ENCODE measurements at places on chromosomes 1 and 21.

- DNase-seq = no peak
These were observed 1.9 kb upstream of the NAV1 start for GRCh38 chr1:201537028-201537427.

- DNase-seq = no peak
These were observed 18.2 kb downstream of the RHBG start for GRCh38 chr1:156386949-156387869.

- DNase-seq = no peak
These were observed 311.6 kb upstream of the USP24 start for GRCh38 chr1:55526716-55527115.

- no peak for DNase-seq
These were observed at the start of gene B3GALT2 for GRCh38 chr1:193185901-193186731. B3GALT2 (minus strand) TSS chr1:193186613; CDS start chr1:193181562, 5,051 bp downstream.

GRCh38 chr1:112033439-112034120 lies 44.1 kb upstream of the KCND3 start:
- DNase-seq = no peak

DNA sequence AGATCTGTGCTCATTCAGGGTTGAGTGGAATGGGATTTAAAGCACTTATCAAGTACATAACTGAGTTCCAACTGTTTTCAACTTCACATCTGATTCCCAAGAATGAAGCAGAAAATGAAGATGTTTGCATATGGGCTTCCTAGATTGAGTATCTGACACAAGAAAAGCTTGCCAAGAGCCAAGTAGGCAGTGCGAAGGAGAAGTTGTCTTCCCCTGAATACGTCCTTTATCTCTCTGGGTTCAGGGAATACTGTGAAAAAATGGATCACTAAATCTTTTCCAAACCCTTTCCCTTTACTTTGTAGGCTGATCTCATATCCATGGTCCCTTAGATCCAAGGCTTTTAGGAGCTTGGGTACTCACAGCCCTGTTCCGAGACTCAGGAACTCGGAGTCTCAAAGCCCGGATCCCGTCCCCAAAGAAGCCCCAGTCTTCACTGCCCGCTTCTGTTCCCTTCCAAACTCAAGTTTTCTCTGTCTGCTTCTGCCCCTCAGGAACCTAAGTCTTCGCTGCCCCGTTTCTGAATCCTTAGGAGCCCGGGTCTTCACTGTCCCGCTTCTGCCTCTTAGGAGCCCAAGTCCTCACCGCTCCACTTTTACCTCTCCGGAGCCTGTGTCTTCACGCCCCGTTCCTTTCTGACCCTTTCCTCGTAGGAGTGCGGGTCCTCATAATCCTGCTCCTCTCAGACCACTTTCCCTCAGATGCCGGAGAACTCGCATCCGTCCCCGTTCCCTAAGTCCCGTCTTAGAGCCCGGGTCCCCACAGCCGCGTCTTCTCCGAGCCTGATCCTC lies 616 bp downstream of the TAF12 start:
- no peak for DNase-seq

GRCh38 chr1:2210786-2211185 lies 16.2 kb upstream of the FAAP20 start:
- DNase-seq = no peak

- DNase-seq = no peak
These were observed 447.1 kb downstream of the PTPRU start for GRCh38 chr1:29683472-29683871.

- no peak for DNase-seq
These were observed at the start of gene RXRG for GRCh38 chr1:165444897-165445370. RXRG (minus strand) TSS chr1:165445126; CDS start chr1:165444893, 233 bp downstream.

DNA sequence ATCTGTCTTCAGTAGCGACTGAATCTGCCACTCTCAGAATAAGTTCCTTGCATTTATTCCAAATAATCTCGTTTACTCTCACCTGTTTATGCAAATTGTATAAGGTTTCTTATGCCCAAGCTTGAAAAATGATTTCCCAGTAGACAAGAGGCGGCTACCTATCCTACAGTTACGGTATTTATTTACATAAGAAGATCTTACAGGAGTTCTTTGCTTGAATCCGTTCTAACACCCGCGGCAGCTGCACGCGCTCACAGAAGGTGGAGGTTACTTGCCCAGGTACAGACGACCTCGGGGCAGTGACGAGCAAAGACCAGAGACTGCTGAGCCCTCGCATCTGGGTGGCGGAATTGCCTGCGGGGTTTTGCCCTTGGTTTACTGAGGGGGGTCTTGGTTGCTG lies 79.9 kb downstream of the SKI start:
- DNase-seq = no peak

- DNase-seq = no peak
These were observed 4.9 kb upstream of the ALDH4A1 start for GRCh38 chr1:18907021-18907916.

DNA sequence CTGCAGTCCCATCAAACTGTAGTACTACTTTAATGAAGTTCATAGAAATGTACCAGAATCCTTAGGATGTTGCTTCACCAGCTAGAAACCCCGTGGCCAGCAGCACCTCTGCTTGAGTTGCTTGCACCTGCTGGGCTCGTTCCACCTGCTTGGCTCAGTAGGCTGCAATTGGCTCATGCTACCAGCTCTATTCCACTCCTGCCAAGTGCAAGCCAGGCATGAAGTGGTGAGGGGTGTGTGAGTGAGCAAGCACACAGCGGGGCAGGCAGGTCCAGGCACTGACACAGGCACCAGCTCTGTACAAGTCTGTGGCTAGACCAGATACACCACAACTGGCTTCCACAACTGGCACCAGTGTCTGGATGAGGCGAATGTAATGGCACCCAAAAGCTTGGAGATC lies 209.9 kb downstream of the AMY1C start:
- DNase-seq = no peak

DNA sequence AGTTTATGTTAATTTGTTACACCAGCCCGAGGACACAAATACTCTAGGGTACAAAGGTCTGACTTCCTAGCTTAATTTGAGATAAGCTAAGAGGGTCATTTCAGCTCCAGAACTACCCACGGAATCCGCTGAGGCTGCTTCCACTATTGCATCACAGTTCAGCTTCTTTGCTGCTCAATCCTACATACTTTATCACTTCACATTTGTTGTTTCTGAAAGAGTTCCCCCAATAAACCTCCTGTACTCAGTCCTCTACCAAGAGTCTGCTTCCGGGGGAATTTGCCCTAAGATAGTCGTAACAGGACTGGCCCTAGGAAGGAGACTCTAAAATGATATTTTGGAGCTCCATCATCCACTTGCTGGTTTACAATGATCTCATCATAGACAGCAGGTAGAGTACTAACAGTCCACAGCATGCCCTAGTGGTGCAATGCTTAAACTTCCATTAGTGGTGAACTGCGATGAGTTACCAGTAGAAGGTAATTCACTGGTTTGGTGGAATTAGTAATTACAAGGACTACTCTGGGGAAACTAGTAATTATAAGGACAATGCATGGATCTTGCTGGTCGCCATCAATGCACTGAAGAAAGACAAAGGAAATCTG lies 229.3 kb downstream of the USH2A start:
- no peak for DNase-seq

DNA sequence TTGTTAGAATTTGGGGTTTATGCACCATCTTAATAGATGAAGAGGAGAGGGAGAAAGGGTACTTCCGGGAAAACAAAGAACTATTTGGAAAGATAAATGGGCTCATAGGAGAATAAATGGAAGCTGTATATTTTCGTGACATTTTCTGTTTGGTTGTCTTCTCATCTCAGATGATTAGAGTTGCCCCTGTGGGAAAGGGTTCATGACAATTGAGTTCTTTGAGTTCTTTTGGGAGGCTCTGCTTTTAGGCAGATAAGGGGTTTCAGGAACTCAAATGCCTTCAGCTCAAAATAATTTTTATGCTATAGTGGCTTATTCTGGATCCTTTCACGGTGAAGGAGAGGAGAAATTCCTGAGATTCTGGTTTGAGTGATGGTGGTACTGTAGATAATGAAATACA lies 63.6 kb downstream of the CAMTA1 start:
- DNase-seq = no peak

DNA sequence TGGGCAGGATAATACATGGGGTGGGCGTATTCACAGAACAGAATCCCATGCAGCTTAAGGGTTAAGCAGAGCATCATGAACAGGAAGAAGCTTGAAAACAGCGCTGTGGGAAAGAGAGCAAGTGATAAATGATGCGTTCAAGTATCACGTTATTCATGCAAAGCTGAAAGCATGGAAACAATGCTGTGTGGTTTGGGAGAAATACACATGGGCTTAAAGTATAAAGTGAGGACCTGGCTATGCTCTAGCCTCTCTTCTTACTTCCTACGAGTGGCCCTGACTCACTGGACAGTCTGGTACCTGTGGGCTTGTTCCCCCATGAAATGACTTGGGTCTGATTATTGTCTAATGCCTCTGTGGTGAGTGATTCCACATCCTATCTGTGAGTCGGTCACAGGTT lies 25.7 kb downstream of the TMPRSS2 start:
- DNase-seq = peak; percentile 21

DNA sequence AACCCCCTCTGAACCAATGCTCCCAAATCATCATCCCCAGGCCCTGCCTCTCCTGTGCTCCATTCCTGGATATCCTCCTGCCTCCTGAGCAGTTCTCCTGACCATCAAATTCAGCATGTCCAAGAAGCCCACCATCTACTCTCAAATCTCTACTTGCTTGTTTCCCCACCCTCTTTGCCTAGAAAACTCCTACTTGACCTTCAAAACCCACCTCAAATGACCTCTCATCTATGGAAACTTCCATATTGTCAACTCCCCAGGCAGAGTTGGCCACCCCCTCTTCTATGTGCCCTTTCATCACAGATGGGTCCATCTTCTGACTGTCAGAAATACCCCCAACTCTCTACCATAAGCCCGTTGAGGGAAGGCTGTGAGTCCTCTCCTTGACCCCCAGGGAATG lies 16.8 kb downstream of the ADGRB2 start:
- DNase-seq = no peak

DNA sequence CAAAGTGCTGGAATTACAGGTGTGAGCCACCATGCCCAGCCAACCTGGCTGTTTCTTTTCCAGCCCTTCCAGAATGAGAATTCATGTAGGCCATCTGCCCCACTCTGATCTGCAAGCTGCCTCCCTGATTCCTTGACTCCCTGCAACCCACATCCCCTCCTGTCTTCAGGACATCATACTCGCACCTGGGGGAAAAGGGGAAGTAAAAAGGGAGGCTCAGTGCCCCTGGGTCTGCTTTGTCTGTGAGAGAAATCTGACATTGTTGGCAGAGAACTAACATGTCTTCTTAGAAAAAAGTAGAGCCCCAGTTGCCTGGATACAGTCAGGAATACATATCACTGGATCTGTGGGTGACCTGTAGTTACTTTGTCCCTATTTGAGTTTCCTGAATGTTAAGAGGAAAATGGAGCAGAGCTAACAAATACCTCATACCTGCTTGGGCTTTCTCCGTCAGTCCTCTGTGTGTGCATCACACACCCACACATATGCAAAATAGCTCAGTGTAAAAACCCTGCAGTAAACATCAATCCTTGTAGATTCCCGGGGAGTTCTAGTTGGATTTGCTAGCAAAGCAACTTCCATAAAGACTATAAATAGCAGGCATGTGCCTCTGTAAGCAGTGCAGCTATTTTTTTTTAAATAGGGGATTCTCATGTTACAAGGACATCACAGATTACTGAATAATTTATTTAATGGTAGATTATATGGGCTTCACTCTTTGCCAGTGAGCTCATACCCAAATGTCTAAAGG lies 62.9 kb downstream of the TEX35 start:
- no peak for DNase-seq
